ENCODE measurements at places on chromosomes 5 and 9.

- no peaks in the 10 kb centered on the region for H3K27me3 ChIP-seq
- no peaks in the 10 kb centered on the region for H3K36me3 ChIP-seq
- H3K4me3 ChIP-seq, result no peak overlapping the region
- no peak for DNase-seq
These were observed 3.4 kb downstream of the C5orf58 start for GRCh38 chr5:170235876-170236864.

DNA sequence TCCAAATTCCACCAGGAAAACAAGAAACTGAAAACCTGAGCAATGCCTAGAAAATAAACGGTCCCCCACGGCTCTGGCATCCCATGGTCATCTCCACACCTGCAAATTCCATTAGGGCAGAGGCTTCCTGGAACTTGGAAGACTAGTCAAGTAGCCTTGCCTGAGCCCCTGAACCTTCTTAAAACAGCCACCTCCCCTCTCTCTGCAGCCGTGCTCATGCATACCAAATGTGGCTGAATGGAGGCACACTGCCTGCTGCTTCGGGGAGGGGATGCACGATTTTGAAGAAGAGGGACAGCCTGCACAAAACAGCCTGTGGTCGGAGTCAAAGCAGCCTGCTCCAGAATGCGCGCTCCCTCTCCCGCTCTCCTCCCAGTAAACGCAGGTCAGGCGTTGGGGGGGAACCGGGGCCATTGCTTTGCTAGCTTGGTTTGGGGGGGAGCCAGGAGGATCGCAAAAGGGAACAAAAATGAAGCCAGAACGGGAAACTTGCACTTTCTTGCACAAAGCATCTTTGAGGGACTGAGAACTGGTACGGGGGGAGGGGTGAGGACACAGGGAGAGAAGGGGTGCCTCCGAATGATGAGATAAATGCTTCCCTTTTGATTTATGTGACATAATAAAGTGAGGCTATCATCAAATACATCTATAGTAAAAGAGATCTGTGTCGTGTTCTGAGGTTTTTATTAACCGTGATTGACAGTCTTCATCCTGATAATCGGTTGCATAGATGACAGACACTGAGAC lies at the start of gene TRPM3:
Gene TRPM3, minus strand, starts transcription at position 347 of the 747 bp plus-strand sequence. Its CDS starts 267 bp downstream, at position 80.
- DNase-seq, result no peak
- no peak within 1 kb of the TSS for H3K4me3 ChIP-seq
- H3K27me3 ChIP-seq, result peaks cover 21% of the 10 kb centered on the region

GRCh38 chr9:127444283-127444920 lies 6.8 kb downstream of the RPL12 start:
- no peaks in the 10 kb centered on the region for H3K27me3 ChIP-seq
- peaks cover 18% of the 10 kb centered on the region for H3K4me1 ChIP-seq
- H3K36me3 ChIP-seq, result peaks cover 88% of the 10 kb centered on the region
- peak overlapping the region; percentile 90 for H3K27ac ChIP-seq

GRCh38 chr9:2000314-2000713 lies 14.8 kb upstream of the SMARCA2 start:
- no peak overlapping the region for H3K27ac ChIP-seq
- peaks cover 10% of the 10 kb centered on the region for H3K4me1 ChIP-seq
- no peaks in the 10 kb centered on the region for H3K36me3 ChIP-seq
- DNase-seq, result no peak
- H3K27me3 ChIP-seq, result peaks cover 18% of the 10 kb centered on the region
- H3K4me3 ChIP-seq, result no peak overlapping the region

DNA sequence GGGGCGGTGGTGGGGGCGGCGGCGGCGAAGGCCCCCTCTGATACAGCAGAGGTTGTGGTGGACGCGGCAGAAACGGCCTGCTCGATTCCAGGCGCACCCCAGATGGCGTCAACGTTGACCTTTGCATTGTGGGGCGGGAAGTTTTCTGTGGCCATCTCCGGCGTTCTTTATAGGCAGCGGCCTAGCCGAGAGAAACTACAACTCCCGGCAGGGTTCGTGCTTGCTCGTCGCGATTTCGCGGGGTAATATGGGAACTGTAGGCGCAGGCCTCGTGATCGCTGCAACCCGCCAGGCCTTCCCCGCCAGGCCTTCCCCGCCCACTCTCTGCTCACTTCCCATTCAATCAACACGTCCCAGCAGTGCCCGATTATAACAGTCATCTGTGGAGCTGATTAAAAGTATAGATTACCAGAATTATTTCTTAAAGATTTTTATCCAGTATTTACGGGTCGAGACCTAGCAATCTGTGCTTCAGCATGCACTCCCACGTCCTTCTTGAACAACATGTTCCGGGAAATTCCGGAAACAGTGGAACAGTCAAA lies at the start of gene BOD1:
Gene BOD1, minus strand, starts transcription at position 74 of the 542 bp plus-strand sequence. CDS start 214 bp downstream, outside the sequence.
- H3K36me3 ChIP-seq, result peaks cover 11% of the 10 kb centered on the region
- H3K27ac ChIP-seq, result peak within 1 kb of the TSS; percentile 97
- DNase-seq, result peak; percentile 97
- no peaks in the 10 kb centered on the region for H3K27me3 ChIP-seq
- H3K4me1 ChIP-seq, result peaks cover 32% of the 10 kb centered on the region

DNA sequence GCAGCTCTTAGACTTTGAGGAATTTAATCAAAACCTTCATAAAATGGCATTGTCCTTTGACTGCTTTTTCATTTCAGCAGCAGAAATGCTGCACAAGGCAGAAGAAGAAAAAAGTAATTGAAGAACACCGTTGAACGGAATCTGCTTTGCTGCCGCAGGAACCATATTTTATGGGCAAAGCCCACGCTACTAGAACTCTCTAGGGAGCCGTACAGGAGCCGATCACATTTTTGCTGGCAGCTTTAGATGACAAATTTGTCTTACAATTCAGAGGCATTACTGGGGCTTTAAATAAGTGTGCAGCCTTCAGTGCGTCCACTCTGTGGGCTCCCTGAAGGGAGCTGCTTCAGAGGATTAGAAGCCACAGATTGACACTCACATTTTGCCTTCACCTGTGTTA lies 5.4 kb downstream of the CFAP90 start:
- no peak overlapping the region for H3K4me3 ChIP-seq
- DNase-seq, result no peak
- peaks cover 22% of the 10 kb centered on the region for H3K4me1 ChIP-seq
- H3K36me3 ChIP-seq, result no peaks in the 10 kb centered on the region
- peaks cover 24% of the 10 kb centered on the region for H3K27me3 ChIP-seq
- H3K27ac ChIP-seq, result no peak overlapping the region

- H3K36me3 ChIP-seq, result peaks cover 81% of the 10 kb centered on the region
- H3K4me1 ChIP-seq, result peaks cover 43% of the 10 kb centered on the region
- no peak overlapping the region for H3K4me3 ChIP-seq
These were observed 65.0 kb downstream of the PRRT1B start for GRCh38 chr9:131610231-131610761.

DNA sequence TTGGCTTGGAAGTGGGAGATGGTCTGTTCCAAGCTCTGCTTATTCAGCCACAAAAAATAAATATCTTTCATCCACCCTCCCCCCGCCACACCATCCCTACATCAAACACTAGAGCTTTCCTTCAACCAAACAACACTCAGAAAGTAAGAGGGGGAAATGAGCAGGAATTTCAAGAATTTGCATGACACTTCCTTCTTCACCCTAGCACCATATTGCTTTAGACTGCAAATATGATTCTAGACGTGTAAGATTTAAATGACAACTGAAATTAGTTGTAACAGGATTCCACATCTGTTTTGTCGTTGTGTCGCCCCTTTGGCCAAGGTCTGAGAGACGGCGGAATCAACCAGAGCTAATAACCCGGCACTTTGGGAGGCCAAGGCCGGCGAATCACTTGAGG lies 88.5 kb downstream of the NDFIP1 start:
- peaks cover 16% of the 10 kb centered on the region for H3K27me3 ChIP-seq
- no peaks in the 10 kb centered on the region for H3K4me1 ChIP-seq
- H3K4me3 ChIP-seq, result no peak overlapping the region
- no peak overlapping the region for H3K27ac ChIP-seq
- no peak for DNase-seq

DNA sequence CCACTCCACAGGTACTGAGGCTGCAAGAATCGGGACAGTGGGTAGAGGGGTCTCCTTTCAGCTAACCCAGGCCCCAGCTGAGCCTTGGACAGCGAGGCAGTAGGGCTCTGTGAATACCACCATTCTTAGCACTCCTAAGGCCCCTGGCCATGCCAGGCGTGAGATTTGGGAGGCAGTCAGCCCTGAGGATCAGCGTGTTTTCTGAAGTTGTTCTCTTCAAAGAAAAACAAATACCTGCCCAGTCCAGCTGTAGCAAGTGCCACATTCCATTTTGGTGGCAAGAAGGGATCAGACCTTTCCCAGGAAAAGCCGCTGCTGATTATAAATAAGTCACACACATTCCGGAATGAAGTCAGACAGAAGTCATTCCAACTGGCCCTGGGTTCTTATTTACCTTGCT lies 47.8 kb downstream of the RALGPS1 start:
- peaks cover 4% of the 10 kb centered on the region for H3K36me3 ChIP-seq
- H3K4me3 ChIP-seq, result no peak overlapping the region
- DNase-seq, result no peak
- no peak overlapping the region for H3K27ac ChIP-seq
- H3K4me1 ChIP-seq, result no peaks in the 10 kb centered on the region

GRCh38 chr5:56461584-56461983 lies 228.5 kb upstream of the ANKRD55 start:
- no peak overlapping the region for H3K4me3 ChIP-seq
- H3K36me3 ChIP-seq, result peaks cover 2% of the 10 kb centered on the region
- peaks cover 28% of the 10 kb centered on the region for H3K4me1 ChIP-seq
- DNase-seq, result no peak

GRCh38 chr9:80556631-80557030 lies 984.9 kb downstream of the TLE4 start:
- no peak for DNase-seq
- no peaks in the 10 kb centered on the region for H3K36me3 ChIP-seq
- H3K27ac ChIP-seq, result no peak overlapping the region
- no peak overlapping the region for H3K4me3 ChIP-seq
- H3K4me1 ChIP-seq, result no peaks in the 10 kb centered on the region
- no peaks in the 10 kb centered on the region for H3K27me3 ChIP-seq

DNA sequence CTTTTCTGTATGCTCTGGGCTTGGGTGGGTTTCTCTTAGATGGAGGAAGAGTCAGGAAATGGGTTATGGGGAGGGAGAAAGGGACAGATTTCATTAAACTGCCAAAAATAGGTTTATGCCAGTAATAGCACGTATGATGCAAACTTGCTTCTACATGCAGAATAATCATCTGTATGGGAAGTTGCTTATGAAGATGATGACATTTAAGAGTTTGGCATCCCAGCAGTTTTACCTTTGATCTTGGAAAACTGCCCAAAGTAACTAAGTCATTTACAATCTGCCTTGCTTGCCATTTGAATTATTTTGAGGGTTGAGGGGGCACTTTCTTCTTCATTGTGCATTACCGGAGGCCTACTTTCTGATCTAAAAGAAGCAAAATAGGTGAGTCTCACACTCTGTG lies 282.9 kb upstream of the ANKRD55 start:
- H3K27ac ChIP-seq, result no peak overlapping the region
- no peak overlapping the region for H3K4me3 ChIP-seq
- peaks cover 34% of the 10 kb centered on the region for H3K4me1 ChIP-seq
- H3K27me3 ChIP-seq, result no peaks in the 10 kb centered on the region

GRCh38 chr5:98415663-98416062 lies 357.8 kb upstream of the RGMB start:
- DNase-seq, result no peak
- H3K36me3 ChIP-seq, result no peaks in the 10 kb centered on the region
- no peaks in the 10 kb centered on the region for H3K27me3 ChIP-seq
- no peak overlapping the region for H3K27ac ChIP-seq

DNA sequence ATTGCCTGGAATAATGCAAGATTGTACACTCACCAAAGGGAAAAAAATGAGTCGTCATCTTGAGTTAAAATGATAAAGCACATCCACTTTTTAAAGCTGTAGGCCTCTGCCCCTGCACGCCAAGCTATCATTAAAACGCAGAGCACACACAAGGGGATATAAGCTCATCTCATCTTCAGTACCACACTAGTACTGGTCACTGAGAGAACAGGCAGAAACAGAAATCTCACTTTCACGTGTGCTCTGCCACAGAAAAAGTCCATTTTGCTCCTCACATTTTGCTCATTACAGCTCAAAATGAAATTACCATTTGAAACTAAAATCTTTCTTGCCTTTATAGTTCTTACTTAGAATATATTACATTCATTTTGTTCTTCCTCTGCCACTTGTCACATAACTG lies 99.2 kb upstream of the SLC30A5 start:
- no peak overlapping the region for H3K27ac ChIP-seq
- no peaks in the 10 kb centered on the region for H3K4me1 ChIP-seq
- H3K36me3 ChIP-seq, result no peaks in the 10 kb centered on the region
- no peak for DNase-seq
- H3K27me3 ChIP-seq, result peaks cover 22% of the 10 kb centered on the region
- H3K4me3 ChIP-seq, result no peak overlapping the region

GRCh38 chr9:69149321-69149807 lies 24.7 kb upstream of the TJP2 start:
- no peak overlapping the region for H3K27ac ChIP-seq
- H3K4me1 ChIP-seq, result peaks cover 3% of the 10 kb centered on the region

DNA sequence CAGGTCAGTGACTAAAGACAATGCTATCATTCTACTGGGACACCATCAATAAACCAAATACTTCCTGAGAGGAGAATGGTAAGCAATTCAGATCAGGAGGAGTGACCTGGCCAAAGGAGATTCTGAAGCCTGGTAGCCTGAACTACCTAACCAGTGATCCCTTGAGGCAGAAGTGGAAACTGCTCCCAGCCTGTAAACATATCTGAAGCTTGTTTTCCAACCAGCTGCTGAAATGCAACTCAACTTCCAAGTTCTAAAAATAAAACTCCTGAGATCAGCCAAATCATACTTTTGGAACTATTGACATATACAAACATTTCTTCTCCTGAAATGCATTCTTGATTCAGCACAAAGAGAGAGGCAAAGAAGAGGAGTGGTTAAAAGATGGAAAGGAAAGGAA lies 204.1 kb downstream of the EBF1 start:
- H3K4me3 ChIP-seq, result no peak overlapping the region
- H3K27ac ChIP-seq, result peak overlapping the region; percentile 90
- no peaks in the 10 kb centered on the region for H3K27me3 ChIP-seq
- H3K36me3 ChIP-seq, result peaks cover 18% of the 10 kb centered on the region
- H3K4me1 ChIP-seq, result peaks cover 82% of the 10 kb centered on the region

DNA sequence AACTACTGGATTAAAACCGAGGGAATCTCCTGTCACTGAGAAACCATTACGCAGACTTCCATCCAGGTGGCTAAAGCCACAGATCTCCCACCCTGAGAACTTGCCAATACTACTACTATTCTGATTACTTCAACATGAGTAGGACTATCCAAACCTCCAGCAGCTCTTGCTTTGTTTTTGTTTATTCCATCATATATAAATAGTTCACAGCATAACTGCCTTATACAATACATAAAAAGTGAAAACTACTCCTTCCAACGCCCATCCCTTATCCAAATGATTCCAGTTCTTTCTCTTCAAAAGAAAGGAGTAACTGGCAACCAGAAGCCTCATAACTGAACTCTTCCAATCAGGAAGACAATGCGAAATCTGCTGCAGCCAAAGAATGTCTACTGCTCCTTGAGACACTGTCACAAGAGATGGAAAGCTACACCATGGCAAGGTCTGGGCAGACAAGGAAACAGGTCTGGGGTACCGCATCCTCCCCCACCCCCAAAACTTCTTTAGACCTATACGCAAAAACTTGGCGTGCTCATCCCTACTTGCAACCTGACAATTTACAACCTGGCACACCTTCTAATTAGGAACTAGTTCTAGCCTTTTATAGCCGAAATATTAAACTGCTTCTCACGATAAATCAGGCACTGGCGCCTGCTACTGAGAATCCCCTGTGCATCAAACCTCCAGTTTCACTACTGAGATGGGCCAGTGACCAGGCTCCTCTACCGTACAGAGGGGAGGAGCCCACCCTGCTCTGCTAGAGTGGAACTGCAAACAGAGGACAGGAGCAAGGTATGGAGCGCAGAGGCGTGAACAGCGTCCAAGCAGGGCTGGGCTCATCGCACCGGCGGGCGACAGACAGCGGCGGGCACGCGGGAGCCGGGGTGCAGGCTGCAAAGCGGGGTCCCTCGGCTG lies 986 bp downstream of the PLPP1 start:
- peaks cover 11% of the 10 kb centered on the region for H3K4me1 ChIP-seq
- H3K36me3 ChIP-seq, result peaks cover 6% of the 10 kb centered on the region
- peak; percentile 50 for DNase-seq
